ENCODE measurements at places on chromosomes 2 and 18.
A peak's percentile ranks its signal among the peaks of the same experiment; 100 is the strongest.

DNA sequence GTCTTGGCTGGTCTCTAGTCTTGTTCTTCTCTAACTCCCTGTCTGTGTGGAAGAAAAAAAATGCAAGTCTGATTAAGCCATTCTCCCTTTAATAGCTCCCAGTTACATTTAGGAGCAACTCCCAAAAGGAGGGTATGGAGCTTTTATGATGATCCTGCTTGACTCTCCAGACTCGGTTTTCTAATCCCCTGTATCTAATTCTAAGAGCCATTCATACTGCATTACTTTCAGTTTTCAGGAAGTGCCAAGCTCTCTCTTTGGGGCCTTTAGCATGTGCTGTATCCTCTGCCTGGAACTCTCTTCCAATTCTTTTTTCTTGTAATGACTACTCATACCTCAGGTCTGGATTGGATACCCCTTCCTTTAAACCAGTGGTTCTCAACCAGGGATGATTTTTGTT lies 219.7 kb upstream of the SPRED2 start:
- no peak for ATAC-seq

DNA sequence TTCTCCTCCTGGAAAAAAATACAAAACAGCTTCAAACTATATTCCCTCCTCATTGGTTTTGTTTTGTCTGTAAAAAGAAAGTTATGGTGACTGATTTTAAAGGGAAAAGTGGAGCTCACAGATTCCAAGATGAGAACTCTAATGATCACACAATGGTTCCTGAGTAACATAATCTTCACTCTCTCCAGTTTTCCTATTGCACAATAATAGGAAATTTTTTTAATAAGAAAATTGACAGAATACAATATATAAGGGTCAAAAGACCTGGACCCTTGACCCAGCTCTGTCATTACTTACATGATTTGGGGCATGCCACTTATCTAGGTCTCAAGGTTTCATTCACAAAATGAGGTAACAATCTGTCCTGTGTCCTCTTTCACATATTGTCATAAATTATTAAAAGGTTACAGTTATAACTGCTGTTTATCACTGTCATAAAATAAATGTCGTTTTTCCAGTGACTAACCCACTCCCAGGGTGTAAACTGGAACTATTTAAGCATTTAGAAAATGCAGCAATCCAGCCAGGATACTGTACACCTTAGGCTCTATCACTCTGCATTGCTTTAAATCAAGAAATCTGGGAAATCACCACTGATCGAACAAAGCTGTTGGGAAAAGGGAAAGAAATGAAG lies 4.1 kb downstream of the MGAT4A start:
- ATAC-seq: no peak

- no peak for ATAC-seq
Measured at GRCh38 chr2:69989441-69990105, 28.1 kb upstream of the ASPRV1 start.

DNA sequence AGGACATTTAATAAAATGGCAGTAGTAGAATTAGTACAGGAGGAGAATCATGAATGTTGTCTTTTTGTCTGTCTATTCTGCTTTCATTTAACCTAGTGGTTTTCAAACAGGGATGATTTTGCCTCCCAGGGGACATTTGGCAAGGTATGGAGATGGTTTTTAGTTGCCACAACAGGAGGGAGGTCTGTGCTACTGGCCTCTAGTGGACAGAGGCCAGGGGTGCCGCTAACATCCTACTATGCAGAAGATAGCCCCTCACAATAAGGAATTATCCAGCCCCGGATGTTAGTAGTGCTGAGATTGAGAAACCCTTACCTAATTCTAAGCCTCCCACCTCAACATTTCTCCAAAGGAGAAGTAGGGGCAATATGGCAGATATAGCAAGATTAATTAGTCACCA lies 18.3 kb downstream of the FASTKD2 start:
- ATAC-seq: no peak

GRCh38 chr2:108927936-108928659 lies 60.9 kb downstream of the EDAR start:
- ATAC-seq: peak; percentile 40

GRCh38 chr2:28137221-28137620 lies 246.7 kb downstream of the BABAM2 start:
- no peak for ATAC-seq

- no peak for ATAC-seq
Measured at GRCh38 chr2:191757208-191757607, 79.3 kb downstream of the NABP1 start.

DNA sequence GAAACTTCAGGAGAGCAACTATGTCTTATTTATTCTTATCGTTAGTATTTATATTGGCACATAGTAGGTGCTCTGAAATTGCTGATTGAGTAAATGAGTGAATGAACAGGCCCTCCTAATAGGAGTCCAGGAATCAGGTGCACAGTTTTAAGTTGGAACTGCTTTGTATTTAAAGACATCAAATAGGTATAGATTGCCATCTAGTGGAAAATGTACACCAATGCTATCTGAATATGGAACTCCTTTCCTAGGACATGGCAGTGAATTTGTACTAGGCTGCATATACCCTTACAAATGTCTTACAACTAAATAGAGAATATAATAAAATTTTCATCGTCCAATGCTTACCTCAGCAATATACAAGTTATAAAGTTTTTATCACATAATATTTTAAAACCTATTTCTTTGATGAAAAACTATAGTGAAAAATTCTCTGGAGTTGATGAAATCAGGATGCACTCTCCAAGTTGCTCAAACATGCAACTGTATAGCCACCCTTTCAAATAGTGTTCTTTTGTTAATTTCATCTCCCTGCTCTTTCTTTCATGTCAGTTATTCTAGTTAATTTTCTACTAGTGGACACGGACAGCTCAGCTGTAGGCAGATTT lies 318.9 kb upstream of the SYT4 start:
- ATAC-seq: no peak

GRCh38 chr2:85078536-85078935 lies 54.7 kb upstream of the TCF7L1 start:
- ATAC-seq: no peak

- ATAC-seq: no peak
Measured at GRCh38 chr2:145226901-145227300, 707.0 kb upstream of the ZEB2 start.

DNA sequence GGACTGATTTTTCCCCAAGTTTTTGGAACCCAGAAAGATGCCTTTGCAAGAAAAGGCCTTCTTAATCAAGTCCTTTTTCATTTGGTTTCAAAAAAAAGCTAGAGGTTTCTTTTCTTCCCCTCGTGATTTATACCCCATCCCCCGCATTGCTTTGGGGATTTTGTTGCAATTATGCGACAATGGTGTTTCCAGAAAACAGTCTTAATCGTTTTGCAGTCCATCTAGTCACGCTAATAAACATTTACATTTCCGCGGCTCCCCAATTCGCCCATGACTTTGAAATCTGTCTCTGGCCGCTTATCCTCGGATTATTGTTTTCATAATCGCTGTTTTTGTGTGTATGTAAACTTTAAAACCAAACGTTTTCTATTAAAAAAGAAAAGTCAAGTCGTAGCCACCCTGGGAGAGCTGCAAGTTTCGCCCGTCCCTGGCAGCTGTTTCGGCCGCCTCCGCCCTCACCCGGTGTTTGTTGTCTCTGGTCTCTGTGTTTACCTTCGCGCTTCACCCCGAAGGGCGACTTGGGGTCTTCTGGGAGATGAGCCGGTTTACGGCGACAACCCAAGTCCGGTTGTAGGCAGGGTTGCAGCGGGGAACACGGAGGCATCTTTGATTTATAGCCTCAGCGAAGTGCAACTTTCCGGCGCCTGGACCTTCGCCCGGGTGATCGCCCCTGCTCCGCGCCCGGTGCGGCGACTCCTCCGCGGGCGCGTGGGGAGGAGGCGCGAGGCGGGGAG lies 667 bp downstream of the SP9 start:
- no peak for ATAC-seq

DNA sequence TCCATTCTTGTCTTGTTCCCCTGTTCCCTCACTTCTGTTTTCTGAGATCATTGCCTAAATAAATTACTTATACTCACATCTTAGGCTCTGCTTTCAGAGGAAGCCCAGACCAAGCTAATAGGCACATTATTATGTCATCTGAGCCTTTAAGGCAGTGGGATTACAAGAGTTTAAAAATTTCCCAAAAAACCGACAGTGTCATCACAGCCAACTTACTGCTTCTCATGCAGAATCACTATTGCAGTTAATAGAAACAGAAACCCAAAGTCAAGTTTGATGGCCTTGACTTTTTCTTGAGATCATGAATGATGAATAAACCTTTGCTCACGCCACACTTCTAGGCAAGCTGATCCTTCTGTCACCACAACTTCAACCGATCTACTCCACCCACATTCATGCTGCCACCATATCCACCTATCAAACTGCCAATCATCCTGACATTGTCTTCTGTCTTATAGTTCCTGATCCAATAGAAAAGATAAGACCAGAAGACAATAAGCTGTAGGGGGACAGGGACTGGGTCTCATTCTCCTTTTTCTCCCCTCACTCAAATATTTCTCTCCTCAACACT lies 142.7 kb upstream of the CREB1 start:
- no peak for ATAC-seq

DNA sequence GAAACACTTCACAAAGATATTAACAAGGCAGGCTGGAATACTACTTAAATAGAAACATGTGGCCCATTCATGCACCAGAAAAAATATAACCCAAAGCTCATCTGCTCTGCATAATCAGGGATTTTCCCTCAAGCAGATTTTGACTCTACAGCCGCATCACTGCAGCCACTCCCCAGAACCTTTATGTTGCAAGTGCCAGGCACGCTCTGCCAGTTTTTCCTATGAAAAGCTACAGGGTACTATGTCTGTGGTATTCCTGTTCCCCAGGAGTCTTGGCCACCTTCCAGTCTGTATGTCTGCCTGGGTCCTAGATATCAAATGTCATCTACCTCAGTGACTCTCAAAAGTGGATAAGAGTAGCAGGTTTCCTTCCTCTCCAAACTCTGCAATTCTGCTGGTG lies 3.8 kb downstream of the COA5 start:
- no peak for ATAC-seq

DNA sequence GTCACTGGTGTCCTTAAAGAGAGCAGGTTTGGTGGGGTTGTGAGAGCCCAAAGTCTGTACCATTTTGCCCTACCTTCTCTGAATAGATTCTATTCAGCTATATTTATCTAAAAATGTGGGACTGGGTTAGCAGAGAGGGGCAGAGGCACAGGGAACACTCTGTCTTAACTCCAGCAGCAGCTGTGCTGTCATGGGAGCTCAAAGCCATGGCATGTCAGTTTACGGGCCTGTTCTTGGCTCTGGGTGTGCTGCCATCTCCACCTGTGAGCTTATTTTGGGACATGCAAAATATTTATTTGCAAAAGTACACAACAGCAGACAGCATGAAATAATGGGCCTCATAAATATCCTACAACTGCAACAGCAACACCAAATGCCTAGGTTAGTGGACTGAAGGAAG lies 129.6 kb upstream of the KCTD1 start:
- no peak for ATAC-seq

DNA sequence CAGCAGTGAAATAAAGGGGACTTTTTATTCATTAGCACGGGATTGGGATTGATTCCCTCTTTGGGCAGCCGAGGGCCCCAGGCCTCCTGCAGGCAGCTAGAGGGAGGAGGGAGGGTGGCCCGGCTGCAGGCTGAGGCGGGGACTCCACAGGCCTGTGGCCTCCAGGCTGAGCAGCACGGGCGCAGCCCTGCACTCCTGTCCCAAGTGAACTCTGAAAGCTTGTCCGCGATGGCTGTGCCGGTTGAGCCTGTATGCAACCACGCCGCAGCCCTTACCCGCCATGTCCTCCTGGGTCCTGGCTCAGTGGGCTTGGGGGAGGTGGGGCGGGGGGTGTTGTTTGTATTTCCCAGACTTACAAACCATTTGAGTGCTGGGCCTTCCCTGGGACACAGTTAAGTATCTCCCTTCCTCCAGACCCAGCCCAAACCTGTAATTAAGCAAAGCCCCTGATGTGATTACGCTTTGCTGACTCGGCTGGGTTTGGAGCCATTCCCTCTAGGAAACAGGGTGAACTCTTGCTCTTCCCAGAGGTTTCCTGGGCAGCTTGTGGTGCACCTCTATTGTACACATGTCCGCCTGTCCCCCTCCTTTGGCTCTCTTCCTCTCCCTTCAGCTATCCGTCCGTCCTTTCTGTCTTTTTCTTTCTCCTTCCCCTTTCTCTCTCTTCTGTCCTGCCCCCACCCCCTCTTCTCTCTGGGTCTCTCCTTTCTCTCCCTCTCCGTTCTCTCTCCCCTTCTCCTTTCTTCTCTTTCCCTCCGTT lies 5.3 kb downstream of the GLI2 start:
- no peak for ATAC-seq

DNA sequence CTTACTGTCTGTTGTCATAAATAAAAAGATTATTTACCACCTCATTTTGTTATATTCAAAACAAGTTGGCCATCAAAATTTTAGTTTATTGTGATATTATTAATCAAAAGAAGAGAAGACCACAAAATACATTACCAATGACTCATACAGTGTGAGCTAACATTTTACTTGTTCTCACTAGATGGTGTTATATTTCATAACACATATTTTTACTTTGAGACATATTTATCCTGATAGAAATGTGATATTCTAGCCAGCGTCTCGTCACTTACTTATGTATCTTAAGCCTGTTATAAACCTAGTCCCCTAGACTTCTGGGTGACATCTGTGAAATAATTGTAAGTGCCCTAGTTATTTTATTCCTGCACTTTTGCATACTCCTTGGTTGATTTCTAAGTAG lies 263.2 kb downstream of the CDH7 start:
- no peak for ATAC-seq

- no peak for ATAC-seq
Measured at GRCh38 chr2:46914578-46915230, 902 bp downstream of the MCFD2 start.

GRCh38 chr2:128474962-128475361 lies 156.3 kb upstream of the HS6ST1 start:
- ATAC-seq: no peak

GRCh38 chr2:173109253-173110188 lies 33.9 kb downstream of the MAP3K20 start:
- no peak for ATAC-seq

DNA sequence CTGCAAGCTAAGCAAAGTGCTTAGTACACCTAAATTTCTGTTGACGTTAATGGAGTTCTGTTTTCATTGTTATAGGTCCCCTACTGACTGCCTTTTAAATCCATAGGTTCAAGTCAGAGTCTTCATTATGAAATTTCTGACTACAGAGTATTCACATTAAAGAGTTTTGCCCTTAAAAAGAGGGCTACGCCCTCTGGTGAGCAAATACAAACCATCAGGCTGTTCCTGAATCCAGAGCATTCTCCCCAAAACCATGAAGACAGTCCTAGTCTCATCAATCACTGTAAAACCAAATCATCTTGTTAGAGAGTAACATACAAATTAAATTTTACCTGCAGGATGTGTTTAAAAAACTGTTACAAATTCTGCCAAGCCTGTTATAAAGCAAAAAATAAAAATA lies 1091.7 kb downstream of the TDRD15 start:
- ATAC-seq: no peak

GRCh38 chr2:40471866-40472265 lies 20.0 kb upstream of the SLC8A1 start:
- ATAC-seq: no peak

DNA sequence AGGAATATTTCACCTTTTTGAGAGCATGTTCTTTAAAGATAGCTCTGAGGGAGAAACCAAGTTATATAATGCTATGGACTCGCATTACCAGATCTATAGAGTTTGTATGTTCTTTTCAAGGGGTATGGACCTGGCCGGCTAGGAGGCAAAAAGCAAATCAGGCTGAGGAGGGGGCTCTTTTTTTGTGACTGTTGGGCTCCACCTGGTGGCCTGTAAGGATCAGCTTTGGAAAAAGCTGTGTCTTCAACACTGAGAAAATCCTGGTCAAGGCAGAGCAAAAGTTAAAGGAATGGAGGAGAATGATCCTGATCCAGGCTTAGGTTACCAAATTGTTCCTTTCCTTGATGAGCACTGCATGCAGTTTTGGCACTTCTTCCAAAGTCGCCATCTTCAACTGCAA lies 180.5 kb downstream of the DIS3L2 start:
- no peak for ATAC-seq

Measured in stimulated activated memory B cell treated with anti-CD40 and anti-IgM and Interleukin-4, amounts not matched to agents 10 μg/mL and 1 μg/mL and 100 μg/mL, for 72 hours (primary cell).